Right hindlimb (tissue), 1 donor: ENCODE measurements at places on chromosomes 11 and 22.

DNA sequence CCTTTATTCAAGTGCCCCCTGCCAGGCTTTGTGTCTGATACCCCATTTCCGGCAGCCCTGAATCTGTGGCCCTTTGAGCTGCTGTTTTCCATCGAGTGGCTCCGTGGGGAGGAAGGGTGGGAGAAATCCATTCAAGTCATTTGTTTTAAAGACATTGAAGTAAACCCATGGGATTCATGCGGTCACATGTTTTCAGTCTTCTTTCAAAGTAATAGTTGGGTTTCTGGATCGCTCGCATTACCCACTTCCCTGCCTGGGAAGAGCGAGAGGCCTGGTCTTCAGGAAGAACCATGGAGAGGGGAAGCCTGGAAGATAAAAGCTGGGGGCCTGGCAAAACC, 14.4 kb downstream of the DAGLA start:
- no peak for DNase-seq

- peak; percentile 4 for DNase-seq
These were observed 609.0 kb downstream of the TBC1D22A start for GRCh38 chr22:47371263-47372090.

DNA sequence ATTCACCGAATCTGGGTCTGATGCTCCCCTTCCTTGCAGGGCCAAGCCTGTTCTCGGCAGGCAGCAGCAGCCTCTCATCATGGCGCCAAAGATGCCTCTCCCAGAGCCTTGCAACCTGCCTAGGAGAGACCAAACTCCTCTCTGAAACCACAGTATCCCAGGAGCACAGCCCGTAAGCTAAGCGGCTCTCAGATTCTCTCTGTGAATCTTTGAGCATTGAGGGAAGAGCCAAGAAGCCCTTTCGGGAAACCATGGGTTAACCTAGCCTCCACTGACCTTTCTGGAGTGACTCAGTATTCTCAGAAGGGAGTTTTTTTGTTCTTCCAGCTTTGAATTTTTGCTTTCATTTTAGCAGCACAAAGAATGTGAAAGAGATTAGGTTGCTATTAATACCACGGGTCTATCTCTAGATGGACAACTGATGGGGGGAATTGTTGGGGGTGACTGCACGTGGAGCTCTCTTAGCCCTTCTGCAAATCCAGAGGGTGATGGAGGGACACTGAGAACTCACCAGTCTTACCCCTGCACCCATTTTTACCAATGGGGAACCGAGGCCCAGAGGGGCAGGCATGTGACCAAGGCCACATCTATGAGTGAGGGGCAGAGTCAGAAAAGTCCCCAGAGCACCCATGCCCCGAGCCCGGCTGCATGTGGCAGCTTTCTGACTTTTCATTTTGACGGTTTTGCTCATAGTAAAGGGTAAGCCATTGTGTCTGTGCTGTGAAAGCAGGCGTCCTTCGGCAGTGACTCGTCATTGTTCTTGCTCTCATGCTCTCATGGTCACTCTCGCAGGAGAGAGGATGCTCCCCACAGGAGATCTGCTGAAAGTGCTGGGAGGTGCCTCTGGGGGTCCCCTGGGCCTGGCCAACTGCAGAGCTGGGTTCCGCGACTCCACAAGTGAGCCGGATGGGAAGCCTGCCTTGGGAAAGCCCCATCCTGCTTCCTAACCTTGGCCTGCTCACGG, 36.0 kb downstream of the IRAG1 start:
- DNase-seq = no peak

DNA sequence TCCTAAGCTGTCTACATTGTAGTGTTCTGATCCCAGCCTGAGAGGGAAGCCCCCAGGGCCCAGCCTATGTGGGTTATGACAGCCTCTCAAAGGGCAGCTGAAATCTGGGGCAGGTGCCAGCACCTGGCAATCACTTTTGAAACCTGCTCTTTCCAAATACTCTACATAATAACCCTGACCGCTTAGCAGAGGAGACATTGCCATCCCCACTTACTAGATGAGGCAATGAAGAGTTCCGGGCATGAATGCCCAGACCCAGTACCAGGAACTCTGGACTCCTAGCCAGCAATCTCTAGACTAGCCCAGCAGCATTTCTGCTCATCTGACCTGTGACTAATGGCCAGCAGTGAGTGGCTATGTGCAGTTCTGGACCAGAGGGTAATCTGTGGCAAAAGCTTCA, 412.4 kb upstream of the CADM1 start:
- no peak for DNase-seq
